Hepatocyte (in vitro differentiated cells): ENCODE measurements at places on chromosomes 11 and 22. TPM values are rescaled to one million over a fixed set of nuclear protein-coding genes. Genes with fewer than 3 reads are reported as not detected.
A peak's percentile ranks its signal among the peaks of the same experiment; 100 is the strongest.

- DNase-seq, result peak; percentile 89
Measured at GRCh38 chr22:30881361-30882183, 87.0 kb downstream of the MORC2 start.

DNA sequence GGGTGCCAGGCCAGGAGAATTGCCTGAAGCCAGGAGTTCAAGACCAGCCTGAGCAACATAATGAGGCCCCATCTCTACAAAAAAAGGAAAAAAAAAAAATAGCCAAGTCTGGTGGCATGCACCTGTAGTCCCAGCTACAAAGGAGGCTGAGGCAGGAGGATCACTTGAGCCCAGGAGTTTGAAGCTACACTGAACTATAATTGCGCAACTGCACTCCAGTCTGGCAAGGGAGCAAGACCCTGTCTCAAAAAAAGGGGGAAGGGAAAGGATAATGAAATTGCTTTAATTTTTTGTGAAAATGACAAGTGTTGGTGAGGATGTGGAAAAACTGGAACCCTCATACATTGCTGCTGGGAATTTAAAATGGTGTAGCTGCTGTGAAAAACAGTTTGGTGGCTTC is 19.2 kb downstream of the STK33 start:
- DNase-seq, result no peak

GRCh38 chr11:64854534-64855502 is 10.4 kb upstream of the CDC42BPG start:
- DNase-seq, result peak; percentile 81

- peak; percentile 49 for DNase-seq
Measured at GRCh38 chr11:85725510-85726258, 39.7 kb upstream of the CCDC89 start.

- DNase-seq, result peak; percentile 12
Measured at GRCh38 chr11:13717331-13717730, 48.9 kb downstream of the FAR1 start.

GRCh38 chr11:8744423-8744822 is 61.8 kb downstream of the RPL27A start:
- no peak for DNase-seq

The TMEM121B gene
- total RNA-seq, result 0.50 and 0.76 TPM in 2 replicates

The IFITM1 gene
- 98.0 and 98.9 TPM in 2 replicates for total RNA-seq

The PYGM gene
- total RNA-seq, result 1.9 and 2.0 TPM in 2 replicates
